Endothelial cell of umbilical vein (primary cell): ENCODE measurements at places on chromosomes 1 and 21. TPM values are rescaled to one million over a fixed set of nuclear protein-coding genes. Genes with fewer than 3 reads are reported as not detected.
A peak's percentile ranks its signal among the peaks of the same experiment; 100 is the strongest.

S100A9 gene
- total RNA-seq, result not detected in 2 replicates

PDC gene
- not detected in 2 replicates for total RNA-seq

FCRL4 gene
- total RNA-seq, result not detected in 2 replicates

AKNAD1 gene
- total RNA-seq, result not detected in 2 replicates

CHD5 gene
- 0.11 and 0.14 TPM in 2 replicates for total RNA-seq

RAB7B gene
- not detected in 2 replicates for total RNA-seq

OR6N1 gene
- total RNA-seq, result not detected in 2 replicates

- no peak for DNase-seq
Observed at GRCh38 chr1:48875552-48876329, 99.0 kb upstream of the BEND5 start.

- no peak for DNase-seq
Observed at GRCh38 chr21:46437511-46437910, 21.2 kb upstream of the DIP2A start.

- DNase-seq, result no peak
Observed at GRCh38 chr1:54118704-54119103, 34.1 kb downstream of the CDCP2 start.

GRCh38 chr21:27831177-27831576 is 864.3 kb upstream of the ADAMTS5 start:
- no peak for DNase-seq

DNA sequence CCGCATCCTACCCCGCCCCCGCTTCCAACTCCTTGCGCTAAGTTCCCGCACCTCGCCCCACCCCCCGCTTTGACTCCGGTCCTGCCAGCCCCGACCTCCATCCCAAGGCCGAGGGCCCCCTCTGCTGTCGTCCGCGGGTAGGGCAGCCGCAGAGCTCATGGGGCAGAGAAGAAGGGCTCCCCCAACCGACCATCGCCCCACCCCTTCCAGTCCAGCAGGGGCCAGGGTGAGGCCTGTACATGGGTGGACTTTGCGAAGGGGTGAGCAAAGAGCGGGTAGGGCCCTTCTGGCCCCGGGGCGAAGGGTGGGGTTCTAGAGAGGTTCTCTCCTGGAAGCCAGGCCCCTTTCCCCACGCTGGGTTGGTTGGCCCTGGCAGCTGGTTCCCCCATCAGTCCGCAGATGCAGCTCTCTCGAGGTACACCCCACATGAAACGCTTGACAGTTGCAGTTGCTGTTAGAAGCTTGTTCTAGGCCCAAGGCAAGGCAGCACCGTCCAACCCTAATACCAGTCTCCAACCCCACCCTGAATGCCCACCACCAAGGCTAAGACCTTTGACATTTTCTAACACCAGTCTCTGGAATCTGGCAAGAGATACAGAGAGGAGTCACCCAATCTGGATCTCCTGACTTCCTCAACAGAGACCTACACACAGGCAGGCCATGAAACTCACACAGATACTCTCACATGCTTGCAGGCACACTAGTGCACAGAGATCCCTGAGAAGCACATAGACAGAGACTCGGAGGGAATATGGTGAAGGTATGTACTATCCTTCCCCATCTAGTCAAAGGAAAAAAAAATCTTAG is 25.3 kb upstream of the ADGRB2 start:
- peak; percentile 91 for DNase-seq

DNA sequence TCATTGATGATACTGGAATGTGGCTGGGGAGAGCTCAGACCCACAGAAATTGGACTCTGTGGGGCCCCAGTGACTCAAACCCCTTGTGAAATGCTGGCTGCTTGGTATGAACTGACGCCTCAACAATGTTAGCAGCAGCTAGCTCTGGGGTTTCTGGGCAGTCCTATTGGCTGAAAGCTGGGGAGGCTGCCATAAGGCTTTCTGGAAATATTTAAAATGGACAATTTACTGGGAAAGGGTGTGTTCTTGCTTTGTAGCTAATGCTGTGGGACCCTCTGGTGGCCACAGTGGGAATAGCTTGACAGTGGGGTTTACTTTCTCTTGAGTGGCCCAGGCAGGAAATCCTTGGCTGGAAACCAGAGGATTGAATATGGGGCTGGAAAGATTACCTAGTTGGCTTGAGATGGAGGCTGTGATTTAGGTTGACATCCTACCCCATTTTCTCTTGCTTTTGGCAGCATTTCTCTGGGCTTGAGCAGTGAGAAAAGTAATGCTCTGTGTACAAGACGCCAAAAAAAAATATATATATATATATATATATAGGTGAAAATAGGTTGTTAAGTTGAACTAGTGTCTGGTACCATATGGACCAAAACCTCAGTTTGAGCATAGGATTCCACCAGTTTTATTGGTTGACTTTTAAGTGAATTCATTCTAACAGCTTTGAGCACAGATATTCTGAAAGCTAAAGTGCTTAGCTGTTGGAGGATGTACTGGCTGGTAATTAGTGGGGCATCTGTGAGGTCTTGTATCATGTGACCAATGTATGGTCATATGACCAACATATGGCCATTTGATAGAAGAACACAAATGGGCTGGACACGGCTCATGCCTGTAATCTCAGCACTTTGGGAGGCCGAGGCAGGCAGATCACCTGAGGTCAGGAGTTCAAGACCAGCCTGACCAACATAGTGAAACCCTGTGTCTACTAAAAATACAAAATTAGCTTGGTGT is 8.2 kb upstream of the S100A10 start:
- DNase-seq, result peak; percentile 87

DNA sequence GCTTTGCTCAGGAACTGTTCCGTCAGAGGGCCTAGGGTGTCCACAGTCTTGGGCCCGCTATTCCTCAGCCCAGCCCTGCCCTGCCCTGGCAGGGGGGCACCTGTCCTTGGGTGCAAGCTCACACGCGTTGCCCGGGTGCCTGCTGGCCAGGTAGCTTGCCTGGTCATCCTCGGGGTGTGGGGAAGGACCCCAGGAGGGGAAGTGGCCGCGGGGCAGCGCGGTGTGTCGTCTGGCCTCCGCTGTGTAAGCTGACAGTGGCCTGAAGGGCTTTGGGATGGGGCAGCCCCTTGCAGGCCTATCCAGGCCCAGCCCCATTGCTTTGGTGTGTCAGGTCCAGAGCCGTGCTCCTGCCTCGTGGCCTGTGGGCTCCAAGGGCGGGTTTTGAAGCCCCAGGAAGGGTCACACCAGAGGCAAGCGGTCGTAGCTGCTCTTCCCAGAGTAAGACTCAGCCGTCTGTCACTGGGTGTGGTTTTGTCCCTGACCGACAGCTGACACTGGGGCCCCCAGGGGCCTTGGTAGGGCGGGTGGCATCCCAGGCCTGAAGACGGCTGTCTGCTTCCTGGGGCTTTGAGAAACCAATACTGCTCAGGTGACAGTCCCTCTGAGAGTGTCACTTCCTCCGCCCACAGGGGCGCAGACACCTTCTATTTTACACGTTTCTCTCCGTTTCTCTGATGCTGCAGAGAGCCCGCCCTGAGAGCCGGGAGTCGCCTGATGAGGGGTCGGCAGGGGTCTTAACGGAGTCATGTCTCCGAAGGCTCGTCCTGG is 72.1 kb downstream of the SKI start:
- DNase-seq, result no peak

DNA sequence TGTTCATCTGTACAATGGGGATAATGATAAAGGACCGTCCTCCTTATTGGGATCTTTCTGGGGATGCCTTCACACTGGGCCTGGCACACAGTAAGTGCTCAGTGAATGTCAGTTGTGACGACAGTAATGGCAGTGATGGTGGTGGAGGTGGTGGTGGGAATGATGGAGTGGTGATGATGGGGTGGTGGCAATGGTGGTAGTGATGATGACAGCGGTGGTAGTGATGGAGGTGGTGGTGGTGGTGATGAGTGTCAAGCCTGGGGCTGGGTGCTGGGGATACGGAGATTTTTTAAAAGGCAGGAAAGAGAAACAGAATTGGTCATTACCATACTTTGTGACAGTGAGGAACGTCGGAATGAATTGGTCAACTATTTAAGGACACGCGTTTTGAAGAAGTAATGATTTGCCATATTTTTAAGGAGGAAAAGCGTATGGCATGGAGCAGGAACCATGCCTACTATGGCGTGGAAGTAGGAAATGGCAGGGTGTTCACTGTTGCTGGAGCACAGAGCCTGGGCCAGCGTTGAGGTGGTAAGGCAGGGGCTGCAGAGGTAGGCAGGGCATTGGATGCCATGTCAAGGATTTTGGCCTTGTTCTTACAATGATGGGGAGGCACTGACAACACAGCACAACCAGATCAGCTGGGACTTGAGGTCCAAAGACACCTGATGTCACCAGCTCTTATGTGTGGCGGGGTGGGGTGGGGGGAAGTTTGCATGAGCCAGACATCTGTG is 128.7 kb downstream of the ACTL8 start:
- DNase-seq, result no peak

DNA sequence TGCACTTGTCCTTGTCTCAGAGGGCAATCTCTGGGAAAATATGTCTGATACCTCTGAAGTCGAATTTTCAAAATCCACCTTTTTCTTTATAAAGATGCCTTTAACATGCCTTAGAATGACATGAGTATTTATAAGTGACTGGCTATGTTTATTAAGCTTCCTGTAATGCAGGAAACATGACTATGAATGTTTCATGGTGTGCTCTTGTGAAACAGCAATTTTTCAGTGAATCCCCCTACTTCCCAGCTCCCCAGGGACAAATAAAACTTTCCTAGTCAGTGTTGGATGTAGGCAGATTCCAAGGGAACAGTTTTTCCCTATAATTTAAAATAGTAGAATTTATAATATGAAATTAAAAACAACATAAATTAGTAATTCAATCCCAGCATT is 437.0 kb downstream of the LMO4 start:
- peak; percentile 40 for DNase-seq

GRCh38 chr1:234593771-234594504 is 16.0 kb downstream of the IRF2BP2 start:
- DNase-seq, result no peak

DNA sequence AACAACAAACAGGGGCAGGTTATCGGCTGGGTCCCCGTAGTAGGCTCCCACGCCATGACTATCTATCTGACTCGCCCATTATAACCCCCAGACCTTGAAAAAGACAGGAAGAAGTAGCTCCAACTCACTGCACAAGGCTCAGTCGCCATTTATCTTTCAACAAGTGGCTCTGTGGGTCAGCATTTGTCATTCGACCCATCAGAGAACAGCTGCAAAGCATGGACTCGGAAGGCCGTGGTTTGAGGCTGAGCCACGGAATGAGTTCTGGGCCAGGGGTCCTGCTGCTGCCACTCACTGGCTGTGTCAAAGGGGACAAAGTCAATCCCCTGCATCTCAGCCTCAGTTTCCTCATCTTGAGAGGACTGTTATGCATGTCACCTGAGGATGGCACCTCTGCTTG is 131.0 kb downstream of the DMRTA2 start:
- DNase-seq, result no peak

DNA sequence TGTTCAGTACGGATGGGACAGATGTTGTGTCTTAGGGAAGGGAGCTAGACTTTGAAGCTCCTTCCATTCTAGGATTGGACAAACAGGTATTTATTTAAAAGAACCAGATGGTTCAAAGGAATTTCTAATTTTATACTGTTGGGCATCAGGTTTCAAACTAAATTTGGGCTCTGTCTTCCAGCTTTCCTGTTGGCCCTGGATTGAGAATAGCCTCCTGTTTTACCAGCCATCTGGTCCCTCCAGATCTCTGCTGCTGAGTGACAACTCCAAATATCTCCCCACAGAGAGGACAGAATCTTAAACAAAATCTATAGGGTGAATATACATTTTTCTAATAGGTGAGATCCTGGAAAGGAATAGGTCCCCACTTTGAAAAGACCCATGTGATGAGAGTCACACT is 52.5 kb upstream of the CNIH3 start:
- no peak for DNase-seq

DNA sequence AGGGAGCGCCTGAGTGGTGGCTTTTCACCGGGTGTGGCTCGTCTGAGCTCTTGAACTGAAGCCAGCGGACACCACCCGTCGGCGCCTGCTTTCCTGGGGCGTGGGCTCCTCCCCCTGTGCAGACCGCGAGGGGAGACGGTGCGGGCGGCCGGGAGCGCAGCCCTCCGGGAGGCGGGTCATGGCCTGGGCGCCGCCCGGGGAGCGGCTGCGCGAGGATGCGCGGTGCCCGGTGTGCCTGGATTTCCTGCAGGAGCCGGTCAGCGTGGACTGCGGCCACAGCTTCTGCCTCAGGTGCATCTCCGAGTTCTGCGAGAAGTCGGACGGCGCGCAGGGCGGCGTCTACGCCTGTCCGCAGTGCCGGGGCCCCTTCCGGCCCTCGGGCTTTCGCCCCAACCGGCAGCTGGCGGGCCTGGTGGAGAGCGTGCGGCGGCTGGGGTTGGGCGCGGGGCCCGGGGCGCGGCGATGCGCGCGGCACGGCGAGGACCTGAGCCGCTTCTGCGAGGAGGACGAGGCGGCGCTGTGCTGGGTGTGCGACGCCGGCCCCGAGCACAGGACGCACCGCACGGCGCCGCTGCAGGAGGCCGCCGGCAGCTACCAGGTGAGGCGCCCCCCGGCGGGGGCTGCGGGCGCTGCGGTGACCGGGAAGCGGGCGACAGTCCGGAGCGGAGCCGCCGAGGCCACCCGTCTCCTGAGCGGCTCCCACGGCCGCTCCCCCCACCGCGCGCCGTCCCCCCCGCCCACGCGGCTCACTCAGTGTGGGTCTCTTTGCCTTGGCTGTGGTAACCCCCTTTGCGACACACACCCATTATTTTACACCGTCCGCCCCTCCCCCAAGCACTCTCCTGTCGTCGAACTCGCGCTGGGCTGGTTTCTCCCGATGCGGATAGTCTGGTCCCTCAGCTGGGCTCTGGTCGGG is at the start of gene TRIM58:
Gene TRIM58, plus strand, starts transcription at position 119 of the 916 bp plus-strand sequence. Its CDS starts 60 bp downstream, at position 179.
- DNase-seq, result no peak

DNA sequence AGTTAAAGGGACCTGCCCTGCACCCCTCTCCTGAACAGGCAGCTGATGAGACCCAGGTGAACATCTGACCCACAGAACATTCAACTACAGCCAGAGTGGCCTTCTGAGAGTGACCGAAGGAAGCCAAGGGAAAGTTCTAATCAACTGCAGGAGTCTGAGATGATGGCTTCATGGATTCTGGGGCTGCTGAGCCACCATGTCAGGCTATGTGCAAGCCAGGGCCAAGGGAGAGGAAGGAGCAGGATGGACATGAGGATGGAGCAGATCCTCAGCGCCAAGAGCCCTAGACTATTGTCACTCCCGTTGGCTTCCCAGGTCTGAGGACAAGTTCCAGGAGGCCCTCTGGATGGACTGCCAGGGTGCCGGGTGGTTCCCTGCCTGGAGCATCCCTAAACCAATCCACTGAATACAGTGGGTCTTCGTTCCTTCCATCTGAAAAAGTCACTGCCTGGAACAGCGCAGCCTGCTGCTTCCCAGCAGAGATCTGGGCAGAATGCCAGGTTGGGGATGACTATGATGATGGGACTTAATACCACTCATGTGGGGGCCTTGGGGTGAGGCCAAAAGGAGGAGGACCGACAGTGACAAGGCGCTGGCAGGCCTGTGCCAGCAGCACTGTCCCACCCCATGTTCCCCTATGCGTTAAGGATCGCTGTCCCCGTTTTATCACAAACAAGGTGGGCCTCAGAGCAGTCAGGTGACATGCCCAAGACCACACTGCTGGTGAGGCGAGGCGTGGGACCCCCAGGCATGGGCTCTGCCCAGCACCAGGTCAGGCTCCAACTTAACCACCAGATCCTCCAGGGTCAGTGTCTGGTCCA is 19.8 kb downstream of the SPOCD1 start:
- DNase-seq, result peak; percentile 34

DNA sequence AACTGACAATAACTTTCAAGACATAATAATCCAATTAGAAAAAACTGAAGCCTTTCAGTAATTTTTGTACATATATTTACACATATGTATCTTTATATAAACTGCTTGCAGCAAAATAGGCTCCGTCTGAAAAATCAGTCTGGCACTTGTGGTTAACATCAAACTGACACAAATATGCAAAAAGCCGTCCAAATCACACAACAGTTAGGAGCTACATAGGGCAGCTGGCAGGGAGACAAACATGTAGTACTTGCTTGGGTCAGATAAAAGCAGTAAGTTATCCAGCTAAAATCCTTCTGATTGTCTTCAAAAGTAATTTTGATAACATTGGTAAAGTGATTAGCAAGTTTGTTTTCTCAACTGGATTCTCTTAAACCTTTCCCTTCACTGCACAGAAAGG is 14.7 kb upstream of the GUCA2A start:
- DNase-seq, result peak; percentile 6
